Left forelimb (tissue), 1 donor: ENCODE measurements at places on chromosomes 5 and 9.

- DNase-seq = no peak
Measured at GRCh38 chr9:105967797-105968196, 273.5 kb downstream of the TMEM38B start.

DNA sequence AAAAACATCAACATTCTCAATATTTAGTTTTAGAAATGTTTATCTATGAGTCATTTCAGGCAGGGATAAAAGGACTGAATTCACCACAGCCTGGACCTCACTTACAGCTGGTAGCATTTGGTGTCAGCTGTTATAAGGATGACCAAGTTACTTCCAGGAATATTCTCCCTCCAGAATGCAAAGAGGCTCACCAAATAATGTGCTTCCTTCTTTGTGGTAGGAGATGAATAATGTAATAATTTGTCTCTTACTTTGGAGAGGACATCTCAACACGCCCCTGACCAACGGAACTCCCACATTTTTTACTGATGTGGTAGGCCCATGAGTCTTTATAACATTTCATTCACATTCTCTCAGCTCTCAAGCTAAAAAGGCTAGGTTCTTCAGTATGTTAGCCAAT lies 825.9 kb upstream of the GRAMD2B start:
- DNase-seq = no peak

DNA sequence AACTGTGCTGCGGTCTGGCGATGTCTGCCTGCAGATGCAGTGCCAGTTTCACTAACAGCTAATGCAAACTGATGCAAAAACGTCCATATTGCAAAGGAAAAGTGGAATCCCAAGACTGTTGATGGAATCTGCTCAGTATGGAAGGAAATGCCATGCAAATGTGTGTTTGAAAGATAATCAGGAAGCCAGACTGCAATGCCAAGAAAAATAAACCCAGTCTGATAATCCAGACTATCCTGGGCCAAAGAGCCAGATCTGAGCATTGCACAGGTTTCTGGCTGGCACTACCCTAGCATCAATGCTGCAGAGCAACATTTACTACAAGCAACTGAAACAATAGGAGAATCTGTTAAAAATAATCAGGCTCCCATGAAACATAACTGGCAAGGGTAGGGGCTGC lies 130.3 kb downstream of the FSTL4 start:
- DNase-seq = no peak

DNA sequence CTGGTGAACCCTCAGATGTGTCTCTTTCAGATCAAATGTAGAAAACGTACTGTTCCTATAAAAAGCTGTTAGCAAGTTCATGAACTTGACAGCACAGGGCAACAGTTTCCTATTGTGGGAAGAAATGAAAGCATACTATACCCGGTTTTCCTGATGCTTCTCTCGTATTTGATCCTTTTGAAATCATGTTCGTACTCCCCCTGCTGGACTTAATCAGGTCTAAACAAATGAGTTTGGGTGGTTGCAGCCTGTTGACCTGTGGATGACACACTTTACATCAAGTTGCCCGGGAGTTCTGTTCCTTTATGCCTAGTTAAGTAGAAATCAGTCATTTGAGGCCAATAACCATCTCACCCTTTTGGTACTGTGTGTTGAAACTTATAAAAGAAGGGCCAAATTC lies 1992.3 kb downstream of the MAT2B start:
- no peak for DNase-seq

DNA sequence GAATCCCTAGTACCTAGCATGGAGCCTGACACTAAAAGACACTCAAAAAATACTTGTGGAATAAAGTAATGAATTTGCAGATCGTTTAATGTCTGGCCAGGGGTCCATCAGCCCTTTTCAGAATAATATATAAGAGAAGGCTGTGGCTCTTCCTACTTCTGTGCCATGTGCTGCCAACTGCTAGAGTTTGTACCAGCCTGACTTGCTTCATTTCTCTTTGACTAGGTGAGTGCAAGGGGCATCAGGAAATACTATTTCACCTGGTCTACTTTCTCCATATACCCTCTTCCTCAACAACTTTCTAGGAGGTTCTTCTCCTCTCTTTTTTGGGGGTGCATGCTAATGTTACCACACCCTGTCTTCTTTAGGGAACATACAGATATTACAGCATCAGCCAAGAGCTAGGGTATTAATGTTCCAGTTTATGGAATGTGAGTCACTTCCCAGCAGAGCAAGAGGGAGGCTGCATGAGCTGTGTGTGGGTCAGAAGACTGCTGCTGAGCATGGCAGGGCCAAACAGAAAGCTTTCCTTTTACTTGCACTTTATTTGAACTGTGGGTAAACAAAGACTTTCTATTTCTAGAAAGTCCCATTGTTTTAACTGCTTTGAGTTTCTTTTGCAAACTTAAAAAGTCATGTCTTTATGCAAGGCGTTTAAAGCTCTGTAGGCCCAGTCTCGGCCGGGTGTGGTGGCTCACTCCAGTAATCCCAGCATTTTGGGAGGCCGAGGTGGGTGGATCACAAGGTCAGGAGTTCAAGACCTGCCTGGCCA lies 158.9 kb downstream of the ADAMTSL1 start:
- DNase-seq = no peak

DNA sequence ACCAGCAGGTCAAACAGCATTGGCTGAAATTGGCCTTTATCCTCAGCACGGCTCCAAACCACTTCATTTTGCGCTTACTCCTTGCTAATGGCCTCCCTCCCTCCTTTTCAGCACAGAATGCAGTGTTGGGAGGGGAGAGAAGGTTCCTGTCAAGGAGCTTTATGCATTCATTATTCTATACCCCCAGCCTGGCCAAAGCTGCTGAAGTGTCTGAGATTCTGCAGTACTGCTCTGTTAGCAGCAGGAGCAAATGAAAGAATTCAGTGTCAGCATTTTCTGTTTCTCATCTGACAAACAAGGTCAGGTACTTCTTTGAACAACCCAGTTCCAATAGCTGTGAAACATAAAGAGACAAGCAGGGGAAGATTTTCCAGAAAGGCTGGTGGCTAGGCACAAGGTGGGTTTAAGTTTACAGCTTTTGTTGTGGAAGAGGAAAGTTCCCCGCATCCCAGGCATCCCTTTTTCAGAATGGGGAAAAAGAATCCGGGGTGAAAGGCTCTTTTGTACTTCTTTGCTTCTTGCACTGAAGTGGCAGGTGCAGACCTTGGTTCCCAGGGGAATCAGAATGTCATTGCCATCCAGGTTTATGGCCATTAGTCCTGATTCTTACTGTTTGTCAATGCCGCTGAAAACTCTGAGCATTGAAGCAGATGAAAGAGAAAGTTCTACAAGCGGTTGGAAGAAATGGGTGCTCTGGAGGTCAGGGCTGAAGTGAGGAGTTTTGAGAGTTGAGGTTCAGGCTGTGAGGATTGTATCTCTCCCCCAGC lies 109.3 kb upstream of the APC start:
- no peak for DNase-seq

GRCh38 chr9:101527066-101527465 lies 6.6 kb upstream of the RNF20 start:
- DNase-seq = no peak

DNA sequence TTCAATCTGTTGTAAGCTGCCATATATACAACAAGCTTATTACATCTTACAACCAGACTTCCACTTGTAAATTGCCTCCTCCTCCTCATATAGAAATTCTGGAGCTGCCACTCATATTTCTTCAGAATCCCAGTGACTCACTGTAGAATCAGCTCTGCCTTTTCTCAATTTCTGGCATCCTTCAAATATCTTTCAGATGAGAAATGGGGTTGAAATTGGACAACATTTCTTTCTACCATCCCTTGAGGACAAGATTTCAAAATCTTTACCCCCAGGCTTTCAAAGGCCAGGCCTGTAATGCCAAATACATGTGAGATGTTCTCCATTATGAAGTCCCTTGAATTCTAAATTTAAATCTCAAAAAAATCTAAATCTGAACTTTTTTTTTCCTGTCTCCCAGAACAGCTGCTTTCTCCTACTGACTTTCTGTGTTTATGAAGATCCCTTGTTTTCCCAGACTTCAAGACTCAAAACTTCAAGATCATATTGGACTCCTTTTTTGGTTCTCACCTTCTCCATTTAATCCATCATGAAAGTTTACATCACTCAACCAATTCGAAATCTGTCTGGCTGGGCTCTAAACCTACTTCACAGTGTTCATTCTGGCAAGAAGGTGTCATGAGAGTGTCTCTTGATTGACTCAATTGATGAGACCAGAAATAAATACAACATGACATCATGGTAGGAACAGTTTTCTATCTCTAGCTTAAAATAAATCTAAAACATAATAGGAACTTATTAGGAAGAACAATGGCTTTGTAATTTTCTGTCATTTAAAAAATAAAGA lies 109.8 kb downstream of the HMHB1 start:
- no peak for DNase-seq

DNA sequence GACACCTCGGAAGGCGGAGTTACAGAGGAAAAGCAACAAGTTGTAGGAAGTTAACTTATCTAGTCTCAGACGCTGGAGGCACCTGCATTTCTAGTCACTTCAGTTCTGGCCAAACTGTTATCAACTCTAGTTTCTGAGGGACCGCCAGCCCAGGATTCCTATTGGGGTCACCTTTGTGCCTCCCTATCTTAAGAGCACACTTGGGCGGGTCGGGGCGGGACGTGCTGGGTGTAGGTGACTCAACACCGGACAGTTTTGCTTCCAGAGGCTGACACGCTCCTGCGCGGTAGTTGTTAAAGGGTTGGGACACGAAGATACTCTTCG lies 679 bp upstream of the KDM4C start:
- no peak for DNase-seq

- no peak for DNase-seq
Measured at GRCh38 chr5:32586276-32586599, 881 bp downstream of the SUB1 start.

DNA sequence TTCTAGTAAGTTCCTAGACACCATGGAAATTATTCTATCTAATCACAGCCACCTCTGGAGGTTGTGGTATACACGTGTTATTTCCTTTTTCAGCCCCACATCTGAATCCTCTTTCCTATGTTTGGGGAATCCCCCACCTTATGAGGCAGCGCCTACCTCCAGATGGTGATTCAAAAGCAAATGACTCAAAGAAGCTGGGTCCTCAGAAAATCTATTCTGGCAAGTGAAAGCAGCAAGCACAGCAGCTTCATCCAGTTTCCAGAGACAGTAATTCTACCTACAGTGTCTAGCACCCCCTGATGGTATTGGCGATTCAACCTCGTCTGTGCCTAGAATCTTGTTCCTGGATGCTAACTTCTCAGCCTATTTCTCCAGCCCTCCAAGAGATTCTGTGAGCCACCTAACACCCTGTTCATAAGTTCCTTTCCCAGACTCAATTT lies 43.0 kb downstream of the STRBP start:
- DNase-seq = no peak

DNA sequence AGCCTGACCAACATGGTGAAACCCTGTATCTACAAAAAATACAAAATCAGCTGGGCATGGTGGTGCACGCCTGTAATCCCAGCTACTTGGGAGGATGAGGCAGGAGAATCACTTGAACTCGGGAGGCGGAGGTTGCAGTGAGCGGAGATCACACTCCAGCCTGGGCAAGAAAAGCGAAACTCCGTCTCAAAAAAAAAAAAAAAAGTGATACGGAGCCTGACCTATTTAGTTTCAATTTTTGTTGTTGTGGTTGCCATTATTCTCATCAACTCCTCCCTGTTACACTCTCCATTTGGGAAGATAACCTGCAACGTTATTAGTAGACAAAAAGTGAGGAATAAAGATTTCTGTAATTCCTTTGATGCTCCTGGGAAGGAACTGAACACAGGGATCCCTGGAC lies 1.3 kb downstream of the STOM start:
- no peak for DNase-seq

DNA sequence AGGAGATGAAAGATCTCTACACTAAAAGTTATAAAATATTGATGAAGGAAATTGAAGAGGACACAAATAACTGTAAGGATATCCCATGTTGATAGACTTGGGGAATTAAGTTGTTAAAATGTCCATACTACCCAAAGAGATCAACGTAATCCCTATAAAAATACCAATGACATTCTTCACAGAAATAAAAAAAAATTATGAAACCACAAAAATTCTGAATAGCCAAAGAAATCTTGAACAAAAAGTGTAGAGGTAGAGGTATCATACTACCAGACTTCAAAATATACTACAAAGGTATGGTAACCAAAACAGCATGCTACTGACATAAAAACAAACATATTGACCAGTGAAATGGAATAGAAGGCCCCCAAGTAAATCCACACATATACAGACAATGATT lies 71.5 kb upstream of the ELL2 start:
- DNase-seq = no peak

- no peak for DNase-seq
Measured at GRCh38 chr9:20640331-20641187, 18.3 kb upstream of the MLLT3 start.

DNA sequence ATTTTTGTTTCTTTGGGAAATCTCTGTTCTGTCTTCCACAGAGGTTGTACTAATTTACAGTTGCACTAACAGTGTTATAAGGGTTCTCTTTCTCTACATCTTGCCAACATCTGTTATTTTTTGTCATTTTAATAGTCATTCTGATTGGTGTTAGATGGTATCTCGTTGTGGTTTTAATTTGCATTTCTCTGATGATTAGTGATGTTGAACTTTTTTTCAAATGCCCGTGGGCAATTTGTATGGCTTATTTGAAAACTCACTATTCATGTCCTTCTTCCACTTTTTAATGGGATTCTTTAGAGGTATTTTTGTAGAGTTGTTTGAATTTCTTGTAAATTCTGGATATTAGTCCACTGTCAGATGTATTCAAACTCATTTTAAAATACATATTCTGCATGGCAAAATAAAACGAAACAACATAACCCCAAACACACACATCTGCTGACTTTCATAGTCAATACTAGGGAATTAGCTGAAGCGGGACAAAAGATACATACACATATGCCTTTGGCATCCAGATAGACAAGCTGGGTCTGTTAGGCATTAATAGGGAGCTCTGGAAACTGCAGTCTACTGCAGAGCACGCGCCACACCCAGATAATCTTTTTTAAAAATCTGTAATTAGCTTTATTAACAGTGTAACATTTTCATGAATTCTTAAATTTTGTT lies 5.8 kb upstream of the SPATA31C2 start:
- no peak for DNase-seq

- DNase-seq = no peak
Measured at GRCh38 chr5:81776258-81776657, 25.4 kb upstream of the SSBP2 start.

GRCh38 chr5:53364061-53364460 lies 116.4 kb upstream of the FST start:
- DNase-seq = no peak

DNA sequence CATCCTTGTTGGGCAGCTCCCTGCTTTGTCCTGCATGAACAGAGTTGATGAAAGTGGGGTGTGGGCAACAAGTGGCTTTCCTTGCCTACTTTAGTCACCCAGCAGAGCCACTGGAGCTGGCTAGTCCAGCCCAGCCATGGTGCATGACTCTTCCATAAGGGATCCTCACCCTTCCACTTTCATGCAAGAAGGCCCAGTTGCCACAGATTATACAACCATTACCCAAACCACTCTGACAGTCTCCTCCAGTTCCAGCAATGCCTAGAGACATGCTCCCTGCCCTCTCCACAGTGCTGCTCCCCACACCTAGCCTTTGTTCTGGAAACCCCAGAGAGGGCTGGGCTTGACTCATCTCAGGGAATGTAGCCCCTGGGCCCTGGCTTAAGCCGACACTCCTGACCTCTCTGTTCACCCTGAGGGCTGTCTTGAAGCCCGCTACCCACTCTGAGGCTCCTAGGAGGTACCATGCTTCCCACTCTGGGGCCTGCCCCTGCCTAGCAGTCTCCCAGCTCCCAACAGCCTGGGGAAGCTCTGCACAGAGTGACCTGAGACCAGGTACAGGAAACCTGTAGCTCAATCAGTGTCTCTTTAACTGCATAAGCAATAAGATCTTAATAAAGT lies 3.9 kb downstream of the SLC35A4 start:
- no peak for DNase-seq

- DNase-seq = no peak
Measured at GRCh38 chr5:154513669-154514084, 35.6 kb upstream of the HAND1 start.
